ENCODE measurements at places on chromosomes 16 and 17. TPM values are rescaled to one million over a fixed set of nuclear protein-coding genes. Genes with fewer than 3 reads are reported as not detected.

- DNase-seq = no peak
These were observed 186.5 kb downstream of the STX8 start for GRCh38 chr17:9389111-9389527.

The RAI1 gene
- 60.3 TPM for total RNA-seq

DNA sequence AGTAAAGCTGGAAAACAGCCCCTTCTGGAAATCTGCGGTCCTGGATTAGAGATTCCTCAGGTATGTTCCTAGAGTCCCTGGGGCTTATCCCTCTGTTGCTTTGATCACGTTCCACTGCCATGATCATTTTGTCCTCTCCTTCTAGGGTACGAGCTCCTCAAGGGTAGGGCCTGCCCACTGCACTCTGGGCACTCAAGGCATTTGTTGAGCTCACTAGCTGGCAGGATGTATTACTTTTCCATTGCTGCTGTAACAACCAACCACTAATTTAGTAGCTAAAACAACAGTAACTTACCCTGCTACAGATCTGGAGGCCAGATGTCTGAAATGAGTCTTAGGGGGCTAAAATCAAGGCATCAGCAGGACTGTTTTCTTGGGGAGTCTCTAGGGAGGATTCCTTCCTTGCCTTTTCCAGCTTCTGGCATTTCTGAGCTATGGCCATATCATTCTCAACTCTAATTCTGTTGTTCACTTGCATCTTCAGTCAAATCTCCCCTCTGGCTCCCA is 65.7 kb downstream of the ARSG start:
- no peak for DNase-seq

The OTOA gene
- 0.46 TPM for total RNA-seq

DNA sequence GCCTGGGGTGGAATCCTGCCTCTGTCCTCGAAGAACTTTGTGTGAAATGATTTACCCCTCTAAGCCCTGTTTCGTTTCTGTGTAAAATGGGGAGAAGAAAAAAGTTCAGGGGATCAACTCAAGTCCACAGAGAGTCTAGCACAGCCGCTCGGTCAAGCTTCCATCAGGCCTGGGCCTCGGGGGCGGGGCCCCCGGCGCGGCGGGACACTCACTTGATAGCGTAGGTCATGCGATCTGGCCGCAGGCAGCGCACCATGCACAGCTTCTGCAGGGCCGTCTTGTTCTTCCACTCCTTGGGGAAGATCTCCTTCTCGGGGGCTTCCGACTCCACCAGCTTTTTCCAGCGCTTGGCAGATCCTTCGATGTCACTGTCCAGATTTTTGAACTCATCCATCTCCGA is 65.9 kb downstream of the PGS1 start:
- no peak for DNase-seq

The OTOP3 gene
- total RNA-seq = not detected

- DNase-seq = no peak
These were observed 13.2 kb upstream of the CLEC18C start for GRCh38 chr16:70160388-70160787.

GRCh38 chr17:78979780-78980623 is at the start of gene LGALS3BP:
LGALS3BP (minus strand) TSS chr17:78979923; CDS start chr17:78977191, 2,732 bp downstream.
- peak; percentile 69 for DNase-seq

- DNase-seq = no peak
These were observed 22.1 kb downstream of the RAI1 start for GRCh38 chr17:17703140-17703919.

DNA sequence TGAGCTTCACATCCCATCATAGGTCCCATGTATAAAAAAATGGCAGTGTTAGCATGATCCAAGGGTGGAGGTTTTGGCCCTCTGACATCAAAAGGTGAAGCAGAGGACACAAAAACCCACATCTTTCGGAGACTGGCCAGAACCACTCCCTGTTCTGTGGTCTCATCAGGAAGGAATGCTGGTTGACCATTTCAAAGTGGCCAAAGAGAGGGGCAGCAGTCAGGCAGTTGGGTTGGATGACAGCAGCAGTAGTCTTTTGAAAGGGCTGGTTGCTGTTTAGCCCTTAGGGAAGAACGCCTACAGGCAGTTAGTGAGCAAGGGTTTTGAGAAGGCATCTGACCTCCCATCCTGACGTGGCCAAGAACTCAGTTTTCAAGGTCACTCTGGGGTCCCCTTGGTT is 40.5 kb downstream of the LCMT1 start:
- DNase-seq = no peak

DNA sequence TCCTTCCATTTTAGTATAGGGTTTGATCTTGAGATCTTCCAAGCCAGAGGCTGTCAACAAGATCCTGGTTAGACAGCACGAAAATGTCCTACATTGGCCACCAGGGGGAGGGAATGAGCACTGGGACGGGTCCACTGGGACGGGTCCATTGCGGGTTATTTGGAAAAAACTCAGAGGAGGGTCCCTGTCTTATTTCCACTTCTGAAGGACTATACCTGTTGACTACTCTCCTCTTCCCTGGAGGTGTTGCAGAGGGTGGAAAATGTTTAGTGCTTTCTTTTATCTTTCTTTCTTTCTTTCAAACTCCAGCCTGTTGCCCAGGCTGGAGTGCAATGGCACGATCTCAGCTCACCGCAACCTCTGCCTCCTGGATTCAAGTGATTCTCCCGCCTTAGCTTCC is 2.5 kb downstream of the TTLL6 start:
- peak; percentile 35 for DNase-seq

DNA sequence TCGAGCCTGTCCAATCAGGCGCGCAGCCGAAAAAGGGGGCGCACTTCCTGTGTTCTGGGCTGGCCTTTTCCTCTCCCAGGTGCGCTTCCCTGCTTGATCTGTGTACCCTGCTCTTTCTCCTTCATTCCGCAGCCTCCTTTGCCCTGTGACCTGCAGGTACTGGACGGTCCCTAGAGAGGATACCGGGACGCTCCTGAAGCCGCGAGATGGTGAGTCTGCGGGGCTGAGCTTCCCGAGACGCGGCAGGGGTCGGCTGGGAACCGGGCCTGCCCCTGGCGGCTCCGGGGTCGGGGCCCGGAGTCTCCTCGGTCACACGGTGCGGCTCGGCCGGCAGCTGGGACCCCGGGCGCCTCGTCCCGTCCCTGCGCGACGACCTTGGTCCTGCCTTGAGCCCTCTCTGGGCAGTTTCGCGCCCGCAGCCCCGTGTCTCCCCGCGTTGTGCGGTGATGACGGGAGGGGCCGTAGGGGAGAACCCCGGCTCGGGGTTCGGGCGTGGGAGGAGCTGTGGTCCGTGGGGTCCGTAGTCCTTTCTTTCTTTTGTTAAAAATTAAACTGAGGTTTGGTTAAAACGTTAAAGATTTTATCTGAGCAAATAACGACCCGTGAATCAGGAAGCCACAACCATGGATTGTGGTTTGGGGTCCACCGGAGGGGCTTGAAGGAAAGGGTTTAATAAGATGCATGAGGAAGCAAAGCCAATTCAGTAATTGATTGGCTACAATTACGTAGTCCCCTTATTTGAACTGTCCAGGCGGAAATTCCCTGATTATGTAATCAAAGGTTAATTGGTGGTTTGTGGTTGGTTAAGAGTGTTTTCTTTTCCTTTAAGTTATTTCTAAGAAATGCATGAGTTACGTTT is 172.8 kb upstream of the ZNF267 start:
- DNase-seq = peak; percentile 90

DNA sequence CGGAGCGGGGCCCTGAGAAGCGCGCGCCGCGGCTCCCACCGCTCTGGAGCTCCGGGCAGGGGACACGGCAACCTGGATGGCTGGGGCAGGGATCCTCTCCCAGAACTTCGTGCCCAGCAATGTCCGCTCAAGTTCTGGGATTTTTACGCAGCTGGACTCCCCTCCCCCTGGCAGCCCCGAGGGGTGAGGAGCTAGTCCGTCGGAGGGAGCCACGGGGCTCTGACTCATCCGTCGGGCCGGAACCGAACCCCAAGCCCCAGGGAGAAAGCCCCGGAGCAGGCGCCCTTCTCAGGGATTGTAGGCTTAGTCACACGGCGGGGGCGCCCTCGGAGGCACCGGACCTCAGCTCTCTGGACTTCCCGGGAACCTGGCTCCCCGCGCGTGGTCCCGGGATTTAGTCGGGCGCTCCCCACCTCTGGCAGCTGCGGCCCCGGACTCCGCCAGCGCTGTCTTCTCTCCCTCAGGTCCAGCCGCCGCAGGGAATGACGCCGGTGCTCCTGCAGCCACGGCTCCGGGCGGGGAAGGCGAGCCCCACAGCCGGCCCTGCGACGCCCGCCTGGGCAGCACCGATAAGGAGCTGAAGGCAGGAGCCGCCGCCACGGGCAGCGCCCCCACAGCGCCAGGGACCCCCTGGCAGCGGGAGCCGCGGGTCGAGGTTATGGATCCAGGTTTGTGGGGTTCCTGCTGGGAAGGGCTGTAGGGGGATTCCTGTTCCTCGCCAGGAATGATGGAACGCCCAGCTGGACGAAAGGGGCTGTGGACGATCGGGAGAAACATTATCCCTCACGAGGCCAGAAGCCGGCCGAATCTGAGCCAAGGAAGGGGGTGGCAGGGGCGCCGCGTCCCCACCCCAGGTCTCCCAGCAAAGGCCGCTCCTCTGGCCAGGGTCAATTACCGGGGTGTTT is 830 bp downstream of the SPHK1 start:
- no peak for DNase-seq

The CCL22 gene
- 1.4 TPM for total RNA-seq

The KCNG4 gene
- total RNA-seq = not detected

The LPO gene
- total RNA-seq = not detected

- no peak for DNase-seq
These were observed 86.9 kb downstream of the SNX29 start for GRCh38 chr16:12063435-12063834.

DNA sequence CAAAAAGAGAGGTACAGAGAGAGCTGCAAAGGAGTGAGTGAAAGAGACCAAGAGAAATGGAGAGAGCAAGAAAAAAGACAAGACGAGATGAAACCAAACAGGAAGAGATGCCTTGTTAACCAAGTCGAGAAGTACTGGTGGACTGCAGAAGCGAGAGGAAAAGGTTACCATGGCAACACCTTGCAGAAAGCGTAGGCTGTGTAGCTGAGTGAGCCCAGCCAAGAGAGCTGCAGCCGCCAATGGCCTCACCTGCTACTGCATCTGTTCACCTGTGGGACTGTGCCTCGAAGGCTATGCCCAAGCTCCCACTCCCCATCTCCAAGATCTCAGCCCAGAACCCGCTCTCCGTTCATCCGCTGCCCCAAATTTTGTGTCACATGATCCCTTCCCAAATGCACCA is 161.3 kb downstream of the SLC39A11 start:
- no peak for DNase-seq

DNA sequence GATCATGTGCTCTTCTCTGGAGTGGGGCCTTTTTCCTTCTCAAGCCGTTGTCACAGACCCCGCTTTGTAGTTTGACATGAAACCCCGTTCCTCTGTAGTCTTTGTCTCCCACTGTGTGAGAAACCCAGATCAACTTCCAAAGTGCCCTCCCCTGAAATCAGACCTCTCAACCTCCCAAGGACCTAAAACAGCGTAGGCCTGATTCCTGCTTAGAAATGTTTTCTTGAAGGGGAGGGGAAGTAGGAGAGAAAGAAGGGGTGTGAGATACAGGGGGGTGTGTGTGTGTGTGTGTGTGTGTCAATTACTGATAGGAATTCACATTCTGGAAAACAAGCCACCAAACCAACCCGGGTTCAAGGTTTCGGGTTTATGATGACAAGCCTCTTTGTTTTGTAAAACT is 1.4 kb downstream of the UBE2O start:
- no peak for DNase-seq

DNA sequence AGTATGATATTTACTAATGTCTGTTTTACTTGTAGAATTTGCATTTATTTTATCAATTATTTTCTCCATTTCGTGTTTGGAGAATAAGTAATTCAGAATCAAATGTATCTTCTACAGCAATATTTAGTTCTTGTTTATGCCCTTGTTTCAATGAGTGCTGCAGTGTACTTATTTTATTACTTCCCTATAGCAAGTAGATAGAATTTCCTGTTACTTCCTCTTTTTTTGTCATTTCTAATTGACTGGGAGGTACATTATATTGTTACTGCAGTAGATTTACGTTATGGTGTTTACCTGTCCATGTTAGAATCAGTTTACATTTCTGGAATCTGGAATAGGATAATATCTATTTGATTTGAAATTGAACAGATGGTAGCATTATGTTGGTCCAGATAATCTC is 71.2 kb downstream of the OMG start:
- DNase-seq = no peak

GRCh38 chr17:64698725-64699124 is 36.6 kb upstream of the SMURF2 start:
- DNase-seq = no peak

DNA sequence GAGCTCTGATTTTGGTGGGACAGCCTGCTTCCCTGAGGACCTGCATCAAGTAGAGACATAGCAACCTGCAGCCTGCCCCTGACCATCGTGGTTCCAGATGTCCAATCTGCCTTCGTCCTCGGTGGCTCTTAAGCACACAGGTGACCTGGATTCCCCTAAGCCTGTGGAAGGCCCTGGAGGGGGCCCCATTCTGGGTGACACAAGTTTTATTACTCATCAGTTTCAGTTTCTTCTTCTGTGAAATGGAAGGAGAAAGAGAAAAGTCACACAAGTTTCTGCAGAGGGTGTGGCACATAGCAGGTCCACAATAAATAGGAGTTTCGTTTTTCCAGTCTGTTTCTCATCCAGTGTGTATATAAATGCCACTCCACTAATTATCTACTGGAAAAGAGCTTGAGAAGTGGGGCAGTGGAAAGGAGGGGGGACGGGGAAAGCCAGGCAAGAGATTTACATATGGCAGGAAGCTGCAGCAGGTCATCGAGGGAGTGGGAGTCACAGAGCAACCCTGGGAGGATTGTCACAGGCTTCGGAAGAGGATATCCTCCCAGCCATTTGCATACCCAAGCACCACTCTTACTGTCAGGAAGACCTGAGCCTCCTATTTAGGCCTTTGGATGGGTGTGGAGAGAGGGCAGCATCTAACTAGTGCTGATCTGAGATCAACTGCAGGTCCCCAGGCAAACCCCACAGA is 10.0 kb upstream of the NOS2 start:
- DNase-seq = no peak

- DNase-seq = no peak
These were observed 45.6 kb upstream of the PIK3R6 start for GRCh38 chr17:8913091-8913490.

- DNase-seq = no peak
These were observed 504 bp downstream of the MAZ start for GRCh38 chr16:29806641-29807425.

DNA sequence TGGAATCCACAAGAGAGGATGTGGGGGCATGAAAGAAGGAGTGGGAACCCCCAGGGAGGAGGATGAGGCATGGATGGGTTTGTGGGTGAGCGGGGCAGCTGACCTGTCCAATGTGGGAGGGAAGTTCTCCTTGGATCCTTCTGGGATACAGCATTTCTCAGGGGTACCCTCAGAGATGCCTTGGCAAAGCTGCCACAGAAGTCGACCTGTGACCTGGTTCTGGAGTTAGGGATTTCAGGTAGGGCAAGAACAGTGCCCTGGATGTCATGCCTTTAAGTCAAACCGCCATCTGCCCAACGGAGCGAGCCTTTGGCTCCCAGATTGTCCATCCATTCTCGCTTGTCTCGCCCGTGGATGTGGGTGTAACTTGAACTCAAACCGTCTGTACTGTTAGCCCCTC is 30.0 kb downstream of the WSCD1 start:
- no peak for DNase-seq

GRCh38 chr17:58283674-58284612 is 3.2 kb upstream of the MPO start:
- peak; percentile 4 for DNase-seq

GRCh38 chr16:50235581-50235980 is 30.8 kb upstream of the ADCY7 start:
- no peak for DNase-seq
